ENCODE measurements at places on chromosomes 1 and 21.

DNA sequence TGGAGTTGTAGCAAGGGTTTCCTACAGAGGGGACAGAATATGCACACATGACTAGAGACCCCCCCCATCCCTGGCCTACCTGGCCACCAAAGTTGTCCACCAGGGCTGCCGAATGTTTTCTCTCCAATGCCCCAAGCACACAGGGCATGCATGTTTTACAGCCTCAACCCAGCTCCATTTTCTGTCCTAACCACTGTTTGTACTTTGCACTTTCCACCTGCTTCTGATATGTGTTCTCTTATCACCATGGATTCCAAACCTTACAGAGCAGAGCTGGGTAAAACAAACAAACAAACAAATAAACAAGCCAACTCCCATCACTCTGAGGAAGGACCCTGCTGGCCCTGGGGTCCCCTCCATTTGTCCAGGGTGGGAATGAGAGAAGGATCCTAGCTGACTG, 27.3 kb downstream of the CLIC6 start:
- no peak for DNase-seq

DNA sequence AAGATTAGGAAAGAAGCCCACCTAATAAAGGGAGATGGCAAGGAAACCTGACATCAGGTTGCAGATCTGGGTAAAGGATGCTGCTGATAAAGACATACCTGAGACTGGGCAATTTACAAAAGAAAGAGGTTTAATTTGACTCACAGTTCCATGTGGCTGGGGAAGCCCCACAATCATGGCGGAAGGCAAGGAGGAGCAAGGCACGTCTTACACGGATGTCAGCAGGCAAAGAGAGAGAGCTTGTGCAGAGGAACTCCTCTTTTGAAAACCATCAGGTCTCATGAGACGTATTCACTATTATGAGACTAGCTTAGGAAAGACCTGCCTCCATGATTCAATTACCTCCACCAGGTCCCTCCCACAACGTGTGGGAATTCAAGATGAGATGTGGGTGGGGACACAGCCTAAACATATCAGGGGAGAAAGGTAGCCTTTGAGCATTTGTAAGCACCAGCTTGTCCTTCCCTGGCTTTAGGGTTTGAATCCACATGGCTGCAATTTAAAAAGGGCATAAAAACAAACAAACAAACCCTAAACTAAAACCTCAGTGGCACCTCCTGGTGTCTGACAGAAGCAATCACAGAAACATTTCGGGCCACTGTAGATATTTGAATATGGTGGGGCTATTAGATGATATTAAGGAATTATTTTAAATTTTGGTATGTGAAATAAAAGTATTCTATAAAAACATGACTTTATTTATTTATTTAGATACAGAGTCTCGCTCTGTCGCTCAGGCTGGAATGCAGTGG, 33.1 kb downstream of the SLC2A7 start:
- peak; percentile 11 for DNase-seq

DNA sequence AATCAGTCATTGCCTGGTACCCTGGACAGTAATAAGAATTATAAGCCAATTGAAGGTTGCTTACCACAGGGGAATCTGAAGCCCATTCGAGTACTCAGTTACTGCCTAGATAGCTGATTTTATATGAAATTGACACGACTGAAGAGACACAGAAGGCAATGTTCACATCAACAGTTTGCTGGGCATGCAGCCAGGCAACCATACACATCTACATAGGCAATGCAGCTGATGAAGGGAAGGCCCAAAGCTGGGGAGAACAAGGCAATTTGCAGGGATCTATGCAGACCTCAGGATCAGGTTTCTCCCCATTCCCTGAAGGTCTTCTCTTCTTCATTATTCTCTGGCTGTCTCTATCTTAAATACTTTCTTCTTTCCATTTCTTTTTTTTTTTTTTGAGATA, 448.7 kb downstream of the PTBP2 start:
- no peak for DNase-seq

DNA sequence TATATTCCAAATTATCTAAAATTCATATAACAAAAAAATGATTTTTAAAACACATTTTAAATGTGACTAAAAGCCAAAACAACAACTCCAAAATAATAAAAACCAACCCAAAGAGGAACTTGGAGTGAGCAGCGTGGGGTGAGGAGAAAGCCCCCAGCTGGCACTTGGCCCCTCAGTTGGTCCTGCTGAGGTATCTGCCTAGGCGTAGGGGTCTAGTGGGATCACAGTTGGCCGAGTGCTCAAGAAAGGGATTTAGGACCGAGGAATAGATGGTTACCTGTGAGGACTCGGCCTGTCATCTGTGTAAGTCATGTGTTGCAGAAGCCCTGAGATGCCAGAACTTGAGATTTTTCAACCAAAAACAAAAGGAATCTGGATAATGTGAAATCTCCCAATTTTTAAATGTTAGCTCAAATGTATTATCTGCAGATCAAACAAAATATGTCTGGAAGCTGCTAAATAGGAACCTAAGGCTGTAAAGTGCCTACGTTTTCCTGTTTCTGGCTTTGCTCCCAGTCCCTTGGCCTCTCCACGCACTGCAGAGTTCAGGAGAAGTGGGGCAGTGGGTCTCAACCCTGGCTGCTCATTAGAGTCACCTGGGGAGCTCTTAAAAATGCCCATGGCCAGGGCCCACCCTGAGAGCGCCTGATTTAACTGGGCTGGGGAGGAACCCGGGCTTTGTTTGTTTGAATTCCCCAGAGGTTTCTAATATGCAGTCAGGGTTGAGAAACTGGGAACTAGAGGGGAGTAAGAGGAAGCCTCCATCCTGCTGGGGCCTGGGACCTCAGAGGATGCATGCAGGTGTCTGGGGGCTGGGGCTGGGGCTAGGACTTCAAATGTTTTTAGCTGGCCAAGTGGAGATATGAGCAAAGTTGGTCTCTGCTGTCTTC, 38.5 kb upstream of the LDLRAP1 start:
- DNase-seq: no peak

- no peak for DNase-seq
These were observed 505.2 kb upstream of the NR5A2 start for GRCh38 chr1:199522338-199522737.

- DNase-seq: no peak
These were observed 86.2 kb downstream of the NGF start for GRCh38 chr1:115251856-115252255.

- no peak for DNase-seq
These were observed 79.2 kb upstream of the RALGPS2 start for GRCh38 chr1:178645808-178646200.

GRCh38 chr1:25245809-25246599, 1.2 kb downstream of the RSRP1 start:
- peak; percentile 65 for DNase-seq

GRCh38 chr1:226424221-226425003, 16.5 kb upstream of the PARP1 start:
- peak; percentile 78 for DNase-seq

GRCh38 chr1:24806588-24806987, 61.3 kb downstream of the CLIC4 start:
- peak; percentile 22 for DNase-seq
